ENCODE measurements at places on chromosomes 7 and 10. TPM values are rescaled to one million over a fixed set of nuclear protein-coding genes. Genes with fewer than 3 reads are reported as not detected.

Gene LRCH4
- total RNA-seq = 289 TPM

Gene KIAA1217
- not detected for total RNA-seq

Gene TMEM236
- total RNA-seq = 0.16 TPM

Gene PLXNA4
- 10.9 TPM for total RNA-seq

Gene GJD4
- total RNA-seq = not detected
